ENCODE measurements at places on chromosomes 6 and 20. TPM values are rescaled to one million over a fixed set of nuclear protein-coding genes. Genes with fewer than 3 reads are reported as not detected.

Gene FNDC1
- 1.1 TPM for total RNA-seq

Gene TRIM10
- total RNA-seq, result not detected

Gene TP53TG5
- not detected for total RNA-seq

Gene PPP1R16B
- total RNA-seq, result 22.1 TPM

Gene C20orf141
- not detected for total RNA-seq

Gene COL11A2
- 1.2 TPM for total RNA-seq

Gene MEI4
- not detected for total RNA-seq

Gene SAMD5
- 19.6 TPM for total RNA-seq

DNA sequence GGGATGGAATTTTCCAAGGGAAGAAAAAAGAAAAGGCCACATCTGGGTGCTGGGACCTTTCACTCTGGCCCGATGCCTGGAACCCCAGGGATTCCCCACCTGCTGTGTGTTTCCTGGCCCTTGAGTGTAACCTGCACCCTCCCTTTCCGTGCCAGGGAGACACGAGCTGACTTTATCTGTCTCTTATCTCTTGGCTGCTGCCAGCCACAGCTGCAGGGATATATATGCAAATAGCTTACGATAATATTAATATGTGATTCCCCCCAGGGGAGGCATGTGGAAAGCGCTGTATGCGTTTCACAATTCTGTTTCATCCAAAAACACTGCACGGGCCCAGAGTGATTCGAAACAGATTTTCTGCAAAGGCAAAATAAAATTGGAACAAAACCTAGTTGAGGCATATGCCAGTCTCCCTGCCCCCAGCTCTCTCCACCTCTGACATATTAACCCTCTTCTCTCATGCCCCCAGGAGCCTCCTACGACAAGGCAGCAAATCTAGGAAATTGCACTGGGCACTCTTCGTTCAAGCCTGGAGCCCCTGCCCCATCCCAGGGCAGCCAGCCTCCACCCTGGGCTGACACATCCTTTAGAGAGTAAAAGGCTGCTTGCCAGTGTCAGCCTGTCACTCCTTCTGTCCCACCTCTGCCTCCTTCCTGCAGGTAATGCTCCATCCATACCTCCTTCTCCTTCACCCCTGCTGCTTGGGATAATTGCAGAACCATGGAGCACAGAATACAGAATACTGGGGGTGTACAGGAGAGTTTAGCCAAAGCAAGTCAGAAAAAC, 1.3 kb downstream of the RIPOR3 start:
- H3K27me3 ChIP-seq, result peaks cover 13% of the 10 kb centered on the region
- no peaks in the 10 kb centered on the region for H3K36me3 ChIP-seq
- H3K27ac ChIP-seq, result no peak overlapping the region
- peaks cover 7% of the 10 kb centered on the region for H3K4me1 ChIP-seq
- H3K4me3 ChIP-seq, result peak overlapping the region; percentile 46

DNA sequence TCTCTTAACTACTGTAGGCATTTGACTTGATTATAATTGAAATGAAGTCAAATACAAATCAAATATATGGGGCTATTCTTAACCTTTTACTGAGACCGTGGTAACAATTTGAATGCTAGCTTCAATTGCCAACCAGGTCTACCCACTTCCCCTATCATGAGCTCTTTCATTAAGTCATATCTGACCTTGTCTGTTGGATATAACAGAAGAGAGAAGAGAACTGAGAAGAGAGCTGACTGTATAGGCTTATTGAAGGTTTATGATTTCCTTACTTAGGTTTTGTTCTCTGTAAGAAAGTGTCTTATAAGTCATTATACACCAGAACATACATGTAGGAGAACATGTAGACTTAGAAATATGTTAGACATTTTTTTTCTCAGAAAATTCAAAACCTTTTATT, 549.4 kb downstream of the COL12A1 start:
- no peak overlapping the region for H3K27ac ChIP-seq
- no peaks in the 10 kb centered on the region for H3K27me3 ChIP-seq
- no peak for DNase-seq
- no peaks in the 10 kb centered on the region for H3K4me1 ChIP-seq
- no peaks in the 10 kb centered on the region for H3K36me3 ChIP-seq

GRCh38 chr6:121791396-121792315, 356.2 kb downstream of the GJA1 start:
- no peak overlapping the region for H3K27ac ChIP-seq
- no peak for DNase-seq
- H3K4me3 ChIP-seq, result no peak overlapping the region

DNA sequence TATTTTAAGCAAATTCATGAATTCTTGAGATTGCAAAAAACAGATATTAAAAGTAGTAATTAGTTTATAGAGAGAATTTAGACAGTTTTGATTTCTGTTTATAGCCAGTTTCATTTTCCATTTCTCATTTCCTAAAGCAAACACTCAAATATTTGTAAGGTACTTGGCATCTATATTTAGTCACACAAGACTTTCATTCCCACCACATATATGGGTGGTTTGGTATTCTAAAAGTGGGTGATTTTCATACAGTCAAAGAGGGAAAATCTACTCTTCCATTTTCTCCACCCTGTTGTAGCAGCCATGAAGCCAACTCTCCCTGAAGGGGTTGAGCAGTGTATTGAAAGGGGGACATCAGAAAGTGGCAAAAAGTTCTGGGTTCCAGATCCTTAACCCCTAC, 181.1 kb upstream of the SUPT3H start:
- H3K36me3 ChIP-seq, result no peaks in the 10 kb centered on the region
- DNase-seq, result no peak
- no peaks in the 10 kb centered on the region for H3K27me3 ChIP-seq
- no peak overlapping the region for H3K27ac ChIP-seq
- H3K4me3 ChIP-seq, result no peak overlapping the region

DNA sequence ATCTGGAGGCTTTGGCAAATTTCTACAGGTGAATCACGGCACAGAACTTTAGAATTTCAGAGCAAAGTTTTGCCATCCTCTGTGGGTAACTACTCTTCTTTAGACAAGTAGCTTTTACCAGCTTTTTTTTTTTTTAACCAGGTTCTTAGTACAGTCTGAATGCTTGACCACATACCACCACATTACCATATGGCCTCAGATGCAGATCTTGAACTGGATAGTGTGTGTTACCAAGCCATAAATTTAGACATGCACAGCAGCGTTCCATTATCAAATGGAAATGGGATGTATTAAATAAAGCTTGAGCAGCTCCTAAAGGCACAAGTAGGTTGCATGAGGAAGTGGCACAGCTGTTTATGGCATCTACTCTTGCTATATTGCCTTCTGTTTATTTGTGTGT, 38.3 kb upstream of the PRSS16 start:
- no peak overlapping the region for H3K4me3 ChIP-seq
- no peak for DNase-seq
- no peaks in the 10 kb centered on the region for H3K4me1 ChIP-seq
- H3K36me3 ChIP-seq, result no peaks in the 10 kb centered on the region

DNA sequence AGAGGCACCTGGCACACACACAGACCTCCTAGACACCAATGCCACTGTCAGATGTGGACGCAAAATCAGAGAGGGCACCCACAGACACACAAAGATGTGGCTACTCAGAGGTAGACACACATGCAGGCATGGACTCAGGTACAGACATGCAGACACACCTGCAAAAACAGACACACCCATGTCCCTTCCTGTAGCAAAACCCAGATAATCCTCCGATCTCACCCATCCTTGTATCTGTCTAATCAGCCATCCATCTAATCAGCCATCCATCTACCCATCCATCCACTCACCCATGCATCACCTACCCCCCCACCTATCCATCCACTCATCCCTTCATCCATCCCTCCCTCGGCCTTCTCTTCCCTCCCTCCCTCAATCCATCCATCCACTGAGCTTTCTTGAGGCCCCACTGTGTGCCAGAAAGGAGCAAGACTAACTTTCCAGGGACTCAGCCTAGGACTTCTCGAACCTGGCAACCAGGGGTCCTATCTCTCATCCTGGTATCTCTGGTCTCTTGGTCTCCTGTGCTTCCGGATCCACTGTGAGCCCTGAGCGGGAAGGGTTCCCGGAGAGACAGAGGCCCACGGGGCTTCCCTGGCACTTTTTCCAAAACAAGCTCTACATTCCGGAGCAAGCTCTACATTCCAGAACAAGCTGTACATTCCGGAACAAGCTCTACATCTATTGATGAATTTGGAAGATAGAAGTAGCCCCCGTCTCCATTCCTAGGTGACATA, 1.1 kb upstream of the TGM2 start:
- H3K27me3 ChIP-seq, result no peaks in the 10 kb centered on the region
- H3K27ac ChIP-seq, result no peak overlapping the region
- H3K4me1 ChIP-seq, result peaks cover 55% of the 10 kb centered on the region
- H3K4me3 ChIP-seq, result peak overlapping the region; percentile 63

DNA sequence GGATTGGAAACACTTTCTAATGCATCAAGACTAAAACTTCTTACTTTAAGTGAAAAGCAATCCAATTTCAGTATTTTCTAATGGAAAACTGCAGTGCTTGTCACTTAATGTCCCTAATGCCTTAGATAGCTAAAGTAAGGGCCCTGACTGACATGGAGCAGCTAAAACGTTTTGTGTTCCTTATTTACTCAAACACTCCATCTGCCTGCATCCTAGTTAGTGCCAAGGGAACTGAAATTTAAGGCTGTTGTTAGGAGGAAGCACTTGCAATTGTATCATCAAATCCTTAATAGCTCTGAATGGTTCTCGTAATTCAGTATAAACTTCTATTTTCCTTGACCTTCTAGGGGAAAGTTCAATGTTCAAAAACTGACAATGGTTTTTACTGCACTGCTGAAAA, 127.4 kb downstream of the GJA10 start:
- H3K27me3 ChIP-seq, result no peaks in the 10 kb centered on the region
- H3K4me1 ChIP-seq, result no peaks in the 10 kb centered on the region
- no peaks in the 10 kb centered on the region for H3K36me3 ChIP-seq

- no peaks in the 10 kb centered on the region for H3K27me3 ChIP-seq
- peak overlapping the region; percentile 99 for H3K27ac ChIP-seq
- DNase-seq, result no peak
These were observed 4.2 kb downstream of the AKIRIN2 start for GRCh38 chr6:87697581-87698546.

- no peak overlapping the region for H3K27ac ChIP-seq
- H3K27me3 ChIP-seq, result no peaks in the 10 kb centered on the region
- no peaks in the 10 kb centered on the region for H3K4me1 ChIP-seq
- no peak overlapping the region for H3K4me3 ChIP-seq
- no peak for DNase-seq
These were observed 786.5 kb upstream of the CITED2 start for GRCh38 chr6:140160909-140161308.

DNA sequence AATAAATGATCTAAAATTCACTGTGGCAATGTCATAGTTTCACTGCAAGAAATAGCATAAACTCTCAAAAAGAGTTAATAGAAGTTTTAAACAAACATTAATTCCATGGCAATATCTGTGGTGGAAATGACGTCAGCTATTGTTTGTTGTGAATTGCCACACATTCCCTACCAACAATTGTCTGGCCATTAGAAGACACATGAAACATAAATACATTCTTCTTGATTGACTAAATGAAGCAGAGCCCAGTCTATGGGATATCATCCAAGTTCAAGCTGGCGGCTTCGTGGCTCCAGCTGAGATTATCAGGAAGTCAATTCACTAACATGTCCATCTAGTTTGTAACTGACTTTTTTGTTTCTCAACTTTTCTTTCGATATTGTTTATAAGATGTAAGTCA, 369.0 kb downstream of the ARHGAP18 start:
- DNase-seq, result no peak
- H3K4me1 ChIP-seq, result no peaks in the 10 kb centered on the region
- no peaks in the 10 kb centered on the region for H3K36me3 ChIP-seq

DNA sequence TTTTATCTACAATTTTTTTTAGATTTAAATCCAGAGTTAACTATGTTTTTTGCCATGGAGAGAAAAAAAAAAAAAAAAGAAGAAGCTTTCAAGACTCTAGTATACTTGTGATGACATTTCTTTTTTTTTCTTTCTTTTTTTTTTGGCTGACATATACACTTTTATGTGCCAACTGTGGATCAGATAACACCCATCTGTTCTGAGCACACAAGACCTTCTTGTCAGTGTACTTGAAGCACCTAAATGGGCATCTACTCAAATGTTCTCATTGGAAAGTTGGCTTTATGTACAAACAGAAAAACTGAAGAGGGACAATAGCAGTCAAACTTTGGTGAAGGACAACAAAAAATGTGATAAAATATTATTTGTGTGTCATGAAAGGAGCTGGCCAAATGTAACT, 904.5 kb downstream of the GRIK2 start:
- no peaks in the 10 kb centered on the region for H3K36me3 ChIP-seq
- H3K27ac ChIP-seq, result no peak overlapping the region
- H3K4me1 ChIP-seq, result no peaks in the 10 kb centered on the region
- no peaks in the 10 kb centered on the region for H3K27me3 ChIP-seq
- no peak for DNase-seq

GRCh38 chr20:24495266-24495665, 25.8 kb downstream of the SYNDIG1 start:
- H3K4me3 ChIP-seq, result no peak overlapping the region
- H3K27ac ChIP-seq, result no peak overlapping the region
- no peaks in the 10 kb centered on the region for H3K4me1 ChIP-seq

DNA sequence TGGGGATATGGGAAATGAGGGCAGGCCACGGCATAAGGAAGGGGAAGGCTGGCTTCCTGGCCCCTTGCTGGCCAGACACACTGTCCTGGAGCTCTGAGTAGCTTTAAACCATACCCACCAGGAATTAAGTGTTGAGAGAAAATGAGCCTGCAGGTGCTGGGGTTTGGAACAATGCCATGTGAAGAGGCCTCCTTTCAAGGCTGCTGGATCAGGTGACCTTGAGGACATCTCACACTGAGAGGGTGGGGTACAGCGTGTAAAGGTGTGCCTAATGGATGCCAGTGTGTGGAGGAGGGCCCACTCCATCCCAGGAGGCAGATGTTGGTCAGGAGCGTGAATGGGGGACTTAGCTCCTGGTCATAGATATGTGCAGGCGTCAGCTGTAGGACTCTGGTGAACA, 74.8 kb upstream of the MLN start:
- H3K36me3 ChIP-seq, result no peaks in the 10 kb centered on the region
- H3K27ac ChIP-seq, result no peak overlapping the region
- no peak overlapping the region for H3K4me3 ChIP-seq
- DNase-seq, result no peak
- H3K27me3 ChIP-seq, result no peaks in the 10 kb centered on the region

GRCh38 chr6:76124018-76124417, 51.6 kb upstream of the IMPG1 start:
- H3K27me3 ChIP-seq, result no peaks in the 10 kb centered on the region
- H3K36me3 ChIP-seq, result no peaks in the 10 kb centered on the region
- H3K4me1 ChIP-seq, result no peaks in the 10 kb centered on the region
- H3K27ac ChIP-seq, result no peak overlapping the region
- DNase-seq, result no peak

Data from upper lobe of right lung (tissue), 1 donor.